ENCODE measurements at places on chromosomes 2 and 18. TPM values are rescaled to one million over a fixed set of nuclear protein-coding genes. Genes with fewer than 3 reads are reported as not detected.

GRCh38 chr18:22604986-22605421 lies 187.3 kb upstream of the CTAGE1 start:
- no peak for DNase-seq

GRCh38 chr2:42601076-42601475 lies 32.6 kb downstream of the MTA3 start:
- DNase-seq = no peak

DNA sequence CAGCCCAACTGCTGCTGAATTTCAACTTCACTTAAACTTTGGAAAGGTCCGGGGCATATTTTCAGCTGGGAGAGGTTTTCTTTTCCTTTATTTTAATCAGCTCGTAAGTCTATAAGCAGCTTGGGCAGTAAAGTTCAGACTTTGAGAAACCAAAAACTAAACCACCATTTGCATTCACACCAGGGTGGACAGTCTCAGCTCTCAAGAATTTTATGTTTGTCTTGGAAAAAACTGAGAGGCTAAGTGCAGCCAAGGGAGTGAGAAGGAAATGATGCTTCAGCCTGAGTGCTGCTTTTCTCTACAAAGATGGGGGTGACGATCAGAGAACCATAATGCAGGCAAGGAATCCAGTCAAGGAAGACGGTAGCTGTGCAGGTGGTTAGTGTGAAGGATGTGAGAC lies 30.2 kb downstream of the MCFD2 start:
- DNase-seq = no peak

- DNase-seq = no peak
Measured at GRCh38 chr2:20451341-20451740, 4.5 kb downstream of the RHOB start.

DNA sequence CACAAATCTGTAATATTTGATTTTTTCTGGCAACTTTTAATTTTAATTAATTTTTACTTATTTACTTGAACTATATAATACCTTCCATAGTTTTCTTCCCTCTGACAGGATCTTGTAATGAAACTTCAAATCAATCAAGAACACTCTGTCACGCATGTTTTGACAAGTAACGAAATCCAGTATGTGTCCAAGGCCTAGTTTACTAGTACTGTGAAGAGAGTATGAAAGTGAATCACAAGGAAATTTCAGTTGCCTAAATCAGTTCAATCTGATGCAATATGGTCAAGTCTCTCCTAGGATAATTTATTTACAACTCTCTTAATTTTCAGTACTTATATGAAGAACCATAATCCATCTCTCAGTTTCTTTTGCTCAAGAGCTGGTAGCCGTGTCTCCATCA lies 1344.6 kb upstream of the ZEB2 start:
- DNase-seq = no peak

DNA sequence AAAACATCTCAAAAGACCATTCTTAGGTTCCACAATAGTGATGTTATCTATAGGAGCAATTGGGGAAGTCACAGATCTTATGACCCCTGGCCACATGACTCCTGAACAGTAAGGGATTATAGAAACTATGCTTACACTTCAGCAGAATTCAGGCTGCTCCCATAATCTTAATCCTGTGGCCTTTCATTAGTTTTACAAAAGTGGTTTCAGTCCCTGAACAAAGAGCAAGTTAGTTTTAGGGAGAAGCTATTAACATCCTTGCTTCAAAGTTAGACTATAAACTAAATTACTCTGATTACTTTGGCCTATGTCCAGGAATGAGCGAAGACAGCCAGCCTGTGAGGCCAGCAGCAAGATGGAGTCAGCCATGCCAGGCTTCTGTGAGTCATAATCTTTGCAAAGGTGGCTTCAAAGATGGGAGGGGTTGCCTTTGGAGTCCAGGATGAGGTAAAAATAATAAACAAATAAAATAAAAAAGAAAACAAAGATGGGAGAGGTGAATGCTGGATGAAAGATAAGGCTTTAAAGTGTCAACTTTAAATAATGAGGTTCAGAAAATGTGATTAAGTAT lies 168.7 kb upstream of the NDUFV2 start:
- DNase-seq = no peak

GRCh38 chr2:96150791-96151594 lies 5.8 kb upstream of the DUSP2 start:
- DNase-seq = no peak

SGPP2 gene
- 0.08 TPM for polyA plus RNA-seq

KRTCAP3 gene
- 0.68 TPM for polyA plus RNA-seq

- no peak for DNase-seq
Measured at GRCh38 chr2:12764075-12764730, 47.5 kb downstream of the TRIB2 start.

DNA sequence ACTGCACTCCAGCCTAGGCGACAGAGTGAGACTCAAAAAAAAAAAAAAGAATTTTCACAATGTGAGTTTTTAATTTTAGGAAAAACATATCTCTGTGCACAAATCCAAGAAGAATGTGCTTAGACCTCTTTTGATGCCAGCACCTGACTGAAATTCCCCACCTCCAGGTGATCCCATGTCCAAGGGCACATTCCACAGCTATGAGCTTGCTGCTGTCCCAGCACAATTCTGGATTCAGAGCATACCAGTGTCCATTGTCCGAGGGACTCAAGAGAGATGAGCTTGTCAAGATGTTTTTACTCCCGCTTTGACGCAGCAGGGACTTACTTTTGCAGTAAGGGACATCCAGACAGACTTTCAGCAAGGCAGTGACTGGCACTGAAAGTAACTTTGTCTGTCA lies 489.1 kb upstream of the ACVR2A start:
- no peak for DNase-seq

- no peak for DNase-seq
Measured at GRCh38 chr2:8802741-8803140, 34.7 kb downstream of the KIDINS220 start.

EPG5 gene
- polyA plus RNA-seq = 3.7 TPM

CFAP210 gene
- polyA plus RNA-seq = 0.34 TPM

DNA sequence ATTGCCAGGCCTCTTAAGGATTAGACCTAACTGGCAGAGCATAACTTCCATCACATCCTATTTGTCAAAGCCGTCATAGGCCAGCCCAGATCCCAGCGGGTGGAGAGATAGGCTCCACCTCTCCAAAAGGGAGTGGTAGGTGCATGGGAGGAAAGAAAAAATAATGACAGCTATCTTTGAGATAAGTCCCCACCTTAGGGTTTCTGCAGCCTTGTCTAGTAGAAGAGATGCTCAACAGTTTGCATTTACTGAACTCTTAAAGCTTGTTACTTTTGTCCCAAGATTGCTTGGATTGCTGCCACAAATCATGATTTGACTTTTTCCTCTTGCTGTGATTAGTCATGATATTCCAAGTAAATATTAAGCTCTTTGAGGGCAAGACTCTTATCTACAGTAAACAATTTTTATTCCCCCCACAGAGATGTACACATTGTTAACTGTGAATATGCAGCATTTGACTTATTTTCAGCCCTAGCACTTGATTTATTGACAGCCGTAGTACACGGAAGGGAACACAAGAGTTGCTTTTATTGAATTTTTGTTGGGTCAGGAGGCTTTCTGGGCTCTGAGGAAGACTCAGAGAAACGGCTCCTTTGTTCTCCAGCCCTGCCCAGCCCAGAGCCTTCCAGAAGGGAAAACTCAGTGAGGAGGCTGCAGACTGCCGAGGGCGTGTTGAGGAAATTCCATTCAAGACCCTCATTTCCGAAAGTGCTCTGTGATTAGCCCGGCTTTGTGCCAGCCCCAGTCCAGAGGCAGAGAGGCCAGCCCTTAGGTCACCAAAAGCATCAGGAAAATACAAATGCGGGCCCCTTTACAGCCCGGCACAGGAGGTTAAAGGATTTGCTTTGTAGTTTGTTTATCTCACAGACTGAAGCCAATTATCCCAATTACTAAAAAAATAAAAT lies 75.5 kb upstream of the ZNF532 start:
- peak; percentile 77 for DNase-seq

DNA sequence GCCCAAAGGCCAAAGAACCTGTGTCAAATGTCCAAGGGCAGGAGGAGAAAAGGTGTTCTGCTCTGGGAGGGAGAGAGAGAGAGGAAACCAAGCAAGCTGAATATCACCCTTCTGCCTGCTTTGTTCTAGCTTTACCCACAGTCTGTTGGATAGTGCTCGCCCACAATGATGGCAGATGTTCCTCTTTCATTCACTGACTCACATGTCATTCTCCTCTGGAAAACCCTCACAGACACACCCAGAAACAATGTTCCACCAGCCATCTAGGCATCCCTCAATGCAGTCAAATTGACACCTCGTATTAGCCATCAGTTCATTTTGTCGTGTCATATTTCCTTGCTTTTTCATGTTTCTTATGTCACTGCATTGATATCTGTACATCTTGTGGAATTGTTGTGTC lies 150.3 kb downstream of the UBR3 start:
- DNase-seq = no peak

DNA sequence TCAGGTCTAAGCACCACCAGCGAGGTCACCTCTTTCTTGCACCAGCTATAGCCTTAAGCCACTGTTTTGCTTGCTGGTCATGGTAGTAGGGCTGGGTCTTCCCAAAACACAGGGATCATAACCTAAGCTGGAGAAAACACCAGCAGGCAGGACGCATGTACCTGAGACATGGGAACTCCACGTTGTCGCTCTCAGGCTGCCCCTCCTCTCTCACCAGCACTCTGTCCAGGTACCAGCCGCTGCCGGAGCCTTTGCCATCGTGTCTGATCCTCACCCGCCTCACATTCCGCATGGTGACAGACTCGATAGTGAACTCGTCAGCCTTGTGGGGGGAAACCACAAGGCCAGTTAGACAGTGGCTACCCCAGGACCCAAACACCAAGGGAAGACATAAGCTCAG lies 79.5 kb downstream of the LOXHD1 start:
- no peak for DNase-seq

- DNase-seq = peak; percentile 80
Measured at GRCh38 chr2:29309090-29310029, 194.1 kb downstream of the CLIP4 start.

TMEM17 gene
- polyA plus RNA-seq = 4.4 TPM

KCNG2 gene
- polyA plus RNA-seq = not detected

LOXHD1 gene
- polyA plus RNA-seq = not detected

DNA sequence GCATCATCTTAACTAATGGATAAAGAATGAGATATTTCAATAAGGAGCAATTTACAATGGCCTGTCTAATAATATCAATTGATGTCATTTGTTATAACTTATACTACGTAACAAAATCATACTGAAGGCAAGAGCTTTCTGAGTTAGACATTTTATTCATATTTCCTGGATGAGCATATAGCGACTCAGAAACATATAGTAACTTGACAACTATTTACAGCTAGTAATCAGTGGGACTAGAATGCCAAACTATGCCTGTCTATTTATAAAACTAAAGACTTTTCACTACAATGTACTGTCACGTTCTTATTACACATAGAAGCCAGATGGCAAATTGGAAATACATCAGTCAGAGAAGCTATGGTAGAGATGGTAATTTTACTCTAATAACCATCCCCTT lies 766.2 kb upstream of the TMEFF2 start:
- DNase-seq = no peak

GRCh38 chr2:176821350-176821749 lies 391.2 kb upstream of the HNRNPA3 start:
- peak; percentile 8 for DNase-seq

GRCh38 chr2:26068602-26069298 lies 34.9 kb downstream of the RAB10 start:
- peak; percentile 81 for DNase-seq

GRCh38 chr18:36296650-36297416 lies 680 bp upstream of the FHOD3 start:
- peak; percentile 46 for DNase-seq

GULP1 gene
- polyA plus RNA-seq = 31.5 TPM

- no peak for DNase-seq
Measured at GRCh38 chr18:49632588-49632987, 70.7 kb downstream of the LIPG start.

CCDC74A gene
- polyA plus RNA-seq = 11.8 TPM

CENPO gene
- polyA plus RNA-seq = 49.6 TPM

PLA2R1 gene
- polyA plus RNA-seq = 3.6 TPM

- DNase-seq = no peak
Measured at GRCh38 chr18:46072376-46072867, 362 bp upstream of the PSTPIP2 start.

SPDYA gene
- 0.14 TPM for polyA plus RNA-seq

- DNase-seq = no peak
Measured at GRCh38 chr2:174493549-174494331, 6.9 kb upstream of the GPR155 start.

COL3A1 gene
- polyA plus RNA-seq = 0.99 TPM

- peak; percentile 4 for DNase-seq
Measured at GRCh38 chr2:152646775-152647174, 70.5 kb downstream of the PRPF40A start.

GREB1L gene
- polyA plus RNA-seq = 1.1 TPM

- DNase-seq = no peak
Measured at GRCh38 chr18:77140439-77141109, 8.0 kb upstream of the MBP start.

GRCh38 chr18:68979737-68980136 lies 181.9 kb downstream of the CCDC102B start:
- no peak for DNase-seq

GRCh38 chr2:223313101-223313500 lies 261.1 kb downstream of the KCNE4 start:
- no peak for DNase-seq

GRCh38 chr2:186129767-186130581 lies 356.1 kb upstream of the ZC3H15 start:
- DNase-seq = no peak

PPP1R1C gene
- polyA plus RNA-seq = 0.89 TPM

- DNase-seq = peak; percentile 66
Measured at GRCh38 chr2:223779877-223780276, 57.5 kb downstream of the AP1S3 start.

SERPINB13 gene
- polyA plus RNA-seq = not detected

NR4A2 gene
- polyA plus RNA-seq = 2.3 TPM

- DNase-seq = no peak
Measured at GRCh38 chr2:100178864-100179263, 36.5 kb upstream of the AFF3 start.

DNA sequence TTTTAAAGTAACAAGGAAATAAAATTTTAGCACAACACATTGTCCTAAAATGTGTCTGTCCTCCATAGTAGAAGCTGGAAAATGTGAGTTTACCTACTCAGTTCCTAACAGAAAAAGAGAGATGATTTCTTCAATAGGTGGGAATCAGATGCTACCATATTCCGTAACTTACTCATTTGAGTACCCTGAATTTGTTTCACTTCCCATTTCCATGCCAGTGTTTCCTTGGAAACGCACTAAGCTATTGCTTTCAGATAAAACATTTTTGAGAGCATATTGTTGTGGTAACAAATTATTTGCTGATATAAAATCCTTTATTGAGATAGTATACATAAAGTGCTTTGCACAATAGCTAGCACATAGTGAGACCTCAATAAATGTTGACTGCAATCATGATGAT lies 137.5 kb upstream of the BARD1 start:
- DNase-seq = no peak

- no peak for DNase-seq
Measured at GRCh38 chr18:45958027-45958426, 9.1 kb downstream of the EPG5 start.

- DNase-seq = no peak
Measured at GRCh38 chr2:239114119-239114581, 266.3 kb downstream of the TWIST2 start.

DNA sequence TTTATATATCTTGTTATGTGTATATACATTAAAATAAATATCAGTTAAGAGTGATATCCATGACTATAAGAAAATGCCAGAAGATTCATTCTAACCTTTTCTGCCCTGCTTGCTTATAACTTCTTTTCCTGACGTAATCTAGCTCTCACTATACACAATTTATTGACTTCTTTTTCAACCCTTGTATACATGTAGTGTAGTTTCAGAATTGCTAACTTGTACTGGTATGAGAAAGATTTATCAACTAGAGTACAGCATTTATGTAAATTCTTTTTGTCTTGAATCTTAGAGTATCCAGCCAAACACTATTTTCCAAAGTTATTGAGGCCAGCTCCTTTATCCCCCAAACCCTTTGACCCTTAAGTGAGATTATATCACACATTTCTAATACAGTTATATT lies 798.0 kb upstream of the RAB6C start:
- no peak for DNase-seq

Data from A549 (cell line).